ENCODE measurements at places on chromosomes 1 and 21.

DNA sequence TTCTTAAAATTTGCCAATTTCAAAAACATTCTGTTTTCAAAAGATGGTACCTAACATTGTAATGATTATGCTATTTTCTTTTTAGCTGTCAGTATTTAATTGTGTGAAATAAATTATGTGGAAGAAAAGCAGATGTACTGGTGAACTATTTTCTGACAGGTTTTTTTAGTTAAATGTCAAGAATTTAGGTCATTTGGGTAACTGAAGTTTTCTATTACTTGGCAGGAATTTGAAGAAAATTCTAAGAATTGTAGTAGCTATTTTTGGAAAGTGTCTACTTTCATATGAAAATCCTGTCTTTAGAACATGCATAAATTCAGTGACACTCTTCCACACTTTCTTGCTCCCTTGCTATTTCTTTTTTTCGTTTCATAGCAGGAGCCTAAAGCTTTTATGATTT is 28.5 kb upstream of the PTPRC start:
- DNase-seq: no peak

DNA sequence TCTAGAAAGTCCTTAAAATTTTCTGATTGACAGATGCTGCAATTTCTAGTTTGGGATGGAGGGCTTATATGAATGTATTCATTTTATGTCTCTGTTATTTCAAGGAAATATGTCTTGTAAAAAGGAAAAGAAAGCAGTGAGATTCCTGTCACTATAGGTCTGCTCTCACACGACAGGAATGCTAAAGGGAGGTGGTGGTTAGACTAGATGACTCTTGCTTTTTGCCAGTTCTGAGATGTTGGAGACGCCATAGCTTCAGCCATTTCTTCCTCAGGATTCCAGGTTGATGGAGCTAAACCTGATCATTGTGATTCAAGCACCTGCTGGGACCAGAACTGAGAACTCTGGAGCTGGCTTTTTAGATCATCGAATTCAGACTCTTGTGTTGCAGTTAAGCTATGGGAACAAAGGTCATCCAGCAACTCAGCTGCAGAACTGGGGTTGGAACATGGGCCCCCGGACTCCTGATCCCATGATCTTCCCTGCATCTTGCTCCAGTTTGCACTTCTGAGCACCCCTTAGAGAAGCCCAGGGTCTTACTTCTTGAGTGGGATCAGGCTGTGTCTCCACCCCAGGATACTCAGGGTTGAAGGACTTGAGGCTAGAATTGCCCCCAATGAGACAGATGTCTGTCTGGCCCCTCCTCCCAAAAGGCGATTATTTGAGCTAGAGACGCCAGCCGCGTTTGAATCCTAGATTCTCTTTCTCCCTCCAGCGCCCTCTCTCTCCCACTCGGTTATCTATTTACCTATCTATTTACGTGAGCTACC is 46.7 kb upstream of the FOXO6 start:
- DNase-seq: no peak

DNA sequence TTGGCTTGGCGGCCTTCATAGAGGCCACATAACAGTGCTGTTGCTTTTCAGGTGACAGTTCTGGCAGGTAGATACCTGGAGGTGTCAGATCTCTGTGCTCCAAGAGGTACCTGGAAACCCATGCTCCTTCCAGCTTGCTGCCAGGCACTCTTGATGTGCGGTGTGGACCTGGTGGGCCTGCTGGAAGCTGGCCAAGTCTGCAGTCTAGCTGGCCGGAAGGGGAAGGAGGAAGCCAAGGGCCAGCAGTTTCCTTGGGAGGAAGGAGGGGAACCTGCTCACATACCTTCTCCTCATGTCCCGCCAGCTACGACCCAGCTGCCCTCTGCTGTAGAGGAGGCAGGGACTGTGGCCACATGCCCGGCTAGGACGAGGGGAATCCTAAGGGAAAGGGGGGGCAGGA is 166.4 kb upstream of the AJAP1 start:
- no peak for DNase-seq

GRCh38 chr1:32055416-32055815 is 17.3 kb upstream of the TMEM39B start:
- no peak for DNase-seq

- DNase-seq: no peak
Observed at GRCh38 chr1:66375125-66375524, 158.8 kb upstream of the SGIP1 start.

- peak; percentile 3 for DNase-seq
Observed at GRCh38 chr1:157087030-157087429, 12.6 kb downstream of the ETV3L start.

DNA sequence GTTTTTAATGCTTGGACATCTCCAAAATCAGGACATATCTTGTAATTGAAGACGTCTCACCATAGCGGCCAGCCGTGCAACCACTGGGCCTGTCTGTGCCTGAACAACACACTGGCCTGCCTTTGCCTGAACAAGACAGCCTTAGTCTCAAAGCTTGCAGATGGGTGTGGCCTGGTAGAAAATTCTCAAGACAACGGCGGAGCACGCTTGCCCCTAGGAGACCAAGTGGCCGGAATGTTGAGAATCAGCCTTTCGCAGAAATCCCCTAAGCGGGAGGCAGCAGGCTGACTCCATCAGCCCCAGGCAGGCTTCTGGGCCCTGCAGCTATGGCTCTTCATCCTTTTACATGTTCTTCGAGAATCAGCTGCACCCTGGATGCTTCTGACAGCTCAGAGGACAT is 98.0 kb upstream of the C1orf174 start:
- no peak for DNase-seq

DNA sequence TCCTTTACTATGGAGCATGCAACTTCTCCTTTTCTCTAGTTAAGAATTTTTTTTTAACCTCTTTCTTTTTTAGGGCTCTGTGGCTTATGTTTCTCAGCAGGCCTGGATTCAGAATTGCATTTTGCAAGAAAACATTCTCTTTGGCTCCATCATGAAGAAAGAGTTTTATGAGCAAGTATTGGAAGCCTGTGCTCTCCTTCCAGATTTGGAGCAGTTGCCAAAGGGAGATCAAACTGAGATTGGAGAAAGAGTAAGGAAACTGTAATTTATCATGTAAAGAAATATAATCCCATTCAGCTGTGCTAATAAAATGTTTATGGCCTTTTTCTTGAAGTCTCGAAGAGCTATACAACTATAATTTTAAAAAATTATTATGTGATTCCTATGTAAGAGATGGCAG is 70.1 kb downstream of the HSPA13 start:
- DNase-seq: no peak

DNA sequence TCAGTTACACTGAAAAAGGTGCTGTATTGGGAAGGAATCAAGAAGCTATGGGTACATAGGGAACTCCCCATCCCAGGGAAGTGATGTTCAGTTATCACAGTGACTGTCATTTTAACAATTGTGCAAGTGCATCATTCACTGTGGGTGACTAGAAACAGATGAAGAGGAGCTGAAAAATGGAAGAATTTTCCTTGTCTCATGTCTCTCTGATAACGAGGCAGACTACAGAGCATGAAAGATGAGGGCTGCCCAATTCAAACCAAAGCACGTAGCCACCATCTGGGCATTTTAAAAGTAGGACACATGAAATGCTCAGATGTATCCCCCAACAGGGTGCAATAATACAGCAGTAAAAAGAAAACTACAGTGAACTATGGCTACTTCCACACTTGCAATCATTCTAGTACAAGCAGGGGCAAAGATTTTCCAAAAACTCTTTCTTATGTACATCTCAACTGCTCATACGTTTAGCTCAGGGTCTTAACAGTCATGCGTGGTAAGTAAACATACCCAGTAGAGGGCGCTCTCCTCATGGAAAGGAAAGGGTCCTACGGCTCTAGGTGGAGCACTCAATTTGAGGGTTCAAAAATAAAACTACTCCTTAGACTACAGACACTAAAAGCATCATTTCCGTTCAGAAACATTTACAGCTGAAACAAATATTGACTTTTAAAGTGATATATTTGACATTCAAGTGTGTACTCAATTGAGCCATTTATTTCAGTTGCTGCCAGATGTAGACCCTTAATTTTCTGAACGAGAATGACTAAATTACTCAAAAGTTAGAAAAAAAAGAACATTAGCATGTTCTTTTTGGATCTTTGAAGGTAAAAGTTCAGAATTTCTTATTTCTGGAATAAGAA is 143.2 kb downstream of the KCTD3 start:
- DNase-seq: no peak

DNA sequence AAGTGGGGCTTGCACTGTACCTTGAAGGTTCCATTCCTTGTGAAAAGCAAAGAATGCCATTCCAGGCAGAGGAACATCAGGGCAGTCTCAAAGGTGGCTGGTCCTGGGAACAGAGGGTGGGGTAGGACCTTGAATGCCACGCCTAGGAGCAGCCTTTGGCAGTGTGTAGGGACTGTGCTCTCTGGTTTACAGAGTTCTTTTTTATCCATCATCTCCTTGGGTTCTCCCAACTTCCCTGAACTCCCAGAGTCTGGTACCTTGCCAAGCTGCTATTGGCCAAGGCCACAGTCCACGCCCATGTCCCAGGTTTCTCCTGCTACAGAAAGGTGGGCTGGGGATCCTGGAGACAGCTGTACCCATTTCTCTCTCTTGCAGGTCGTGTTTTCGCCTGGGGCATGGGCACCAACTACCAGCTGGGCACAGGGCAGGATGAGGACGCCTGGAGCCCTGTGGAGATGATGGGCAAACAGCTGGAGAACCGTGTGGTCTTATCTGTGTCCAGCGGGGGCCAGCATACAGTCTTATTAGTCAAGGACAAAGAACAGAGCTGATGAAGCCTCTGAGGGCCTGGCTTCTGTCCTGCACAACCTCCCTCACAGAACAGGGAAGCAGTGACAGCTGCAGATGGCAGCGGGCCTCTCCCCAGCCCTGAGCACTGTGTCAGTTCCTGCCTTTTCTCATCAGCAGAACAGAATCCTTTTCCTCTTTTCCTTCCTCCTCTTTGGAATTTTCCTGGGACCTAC is 15.3 kb upstream of the TRNAU1AP start:
- no peak for DNase-seq

DNA sequence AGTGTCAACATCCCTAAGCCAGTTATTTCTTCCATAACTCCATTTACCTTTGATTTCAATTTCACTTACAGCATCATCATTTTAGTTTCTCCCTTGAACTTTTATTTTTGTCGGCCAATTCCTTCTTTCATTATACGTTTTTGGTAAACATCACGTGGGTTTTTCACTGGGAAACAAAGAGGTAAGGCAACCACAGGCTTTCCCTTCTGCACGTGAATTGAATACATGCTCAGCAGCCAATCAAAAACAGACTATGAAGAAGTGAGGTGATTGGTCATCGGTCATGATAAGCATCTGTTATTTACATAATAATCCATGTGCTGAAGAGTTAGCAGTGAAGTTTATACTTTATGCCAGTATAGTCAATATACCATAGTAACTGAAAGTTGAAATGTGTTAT is 98.7 kb downstream of the NCAM2 start:
- no peak for DNase-seq

GRCh38 chr1:194903524-194903923 is 1704.7 kb downstream of the KCNT2 start:
- DNase-seq: no peak

DNA sequence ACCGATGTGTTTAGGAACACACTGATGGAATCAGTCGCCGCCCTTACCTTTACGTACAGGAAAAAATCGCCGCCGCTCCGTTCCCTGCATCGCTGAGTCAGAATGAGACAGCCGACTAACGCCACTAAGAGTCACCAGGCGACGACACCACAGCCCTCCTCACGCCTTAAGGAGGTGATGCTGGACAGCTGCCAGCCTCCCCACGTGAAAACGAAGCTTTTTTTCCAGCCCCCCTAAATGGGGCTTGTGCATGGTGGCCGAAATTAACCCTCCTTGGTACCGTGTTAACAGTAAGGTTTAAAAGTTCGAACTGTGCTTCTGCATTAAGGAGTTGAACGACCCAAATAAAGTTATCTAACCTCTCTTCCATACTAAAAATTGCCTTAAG is 511 bp downstream of the DNTTIP2 start:
- peak; percentile 31 for DNase-seq

- no peak for DNase-seq
Observed at GRCh38 chr21:38712664-38713063, 93.1 kb upstream of the ETS2 start.

- no peak for DNase-seq
Observed at GRCh38 chr1:1318777-1319645, 5.4 kb downstream of the INTS11 start.

DNA sequence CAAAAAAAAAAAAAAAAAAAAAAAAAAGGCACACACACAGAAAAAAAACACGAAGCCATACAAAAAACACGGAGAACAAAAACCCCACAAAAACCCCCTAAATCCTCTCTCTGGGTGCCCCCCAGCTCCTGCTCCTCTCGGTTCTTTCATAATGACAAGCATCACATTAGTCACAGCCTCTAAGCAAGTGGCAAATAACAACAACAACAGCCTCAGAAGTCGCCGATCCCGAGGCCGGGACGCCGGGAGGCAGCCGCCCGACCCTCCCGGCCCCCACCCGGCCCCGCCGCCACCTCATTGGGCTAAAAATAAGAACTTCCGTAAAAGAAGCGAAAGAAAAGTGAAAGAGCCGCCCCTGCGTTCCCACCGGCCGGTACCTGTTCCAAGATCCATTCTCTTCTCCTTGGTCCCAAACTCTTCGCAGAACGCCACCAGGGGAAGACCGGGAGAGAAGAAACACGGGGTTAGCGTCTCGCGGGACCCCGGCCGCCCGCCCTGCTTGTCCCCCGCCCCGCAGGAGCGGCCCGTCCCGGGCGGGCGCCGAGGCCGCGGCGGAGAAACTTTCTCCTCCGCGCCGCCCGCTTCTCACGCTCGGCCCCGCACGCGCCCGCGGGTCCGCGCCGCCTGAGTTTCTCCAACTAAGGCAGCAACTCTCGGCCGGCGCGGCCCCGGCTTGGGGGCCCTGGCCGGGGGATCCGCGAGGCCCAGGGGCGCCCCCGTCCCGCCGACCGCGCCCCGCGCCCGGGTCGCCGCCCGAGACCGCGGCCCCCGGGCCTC is 102.8 kb downstream of the CASZ1 start:
- DNase-seq: peak; percentile 48

DNA sequence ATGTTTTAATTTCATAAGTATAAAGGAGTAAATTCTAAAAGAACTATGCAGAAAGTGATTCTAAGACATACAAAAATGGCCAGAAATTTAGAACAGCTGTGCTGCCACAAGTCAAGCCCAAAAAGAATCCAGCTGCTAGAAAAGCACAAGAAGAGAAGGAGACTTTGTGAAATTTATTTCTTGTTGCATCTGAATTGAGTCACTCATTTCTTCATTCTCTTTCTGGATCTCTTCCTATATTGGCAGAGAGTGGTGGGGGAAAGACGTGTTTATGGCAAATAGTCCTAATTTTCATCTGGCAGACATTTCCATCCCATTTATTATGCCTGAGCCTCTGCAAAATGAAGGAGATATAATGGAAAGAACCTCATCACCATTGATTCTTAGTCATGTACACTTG is 139.6 kb upstream of the CTTNBP2NL start:
- DNase-seq: no peak

DNA sequence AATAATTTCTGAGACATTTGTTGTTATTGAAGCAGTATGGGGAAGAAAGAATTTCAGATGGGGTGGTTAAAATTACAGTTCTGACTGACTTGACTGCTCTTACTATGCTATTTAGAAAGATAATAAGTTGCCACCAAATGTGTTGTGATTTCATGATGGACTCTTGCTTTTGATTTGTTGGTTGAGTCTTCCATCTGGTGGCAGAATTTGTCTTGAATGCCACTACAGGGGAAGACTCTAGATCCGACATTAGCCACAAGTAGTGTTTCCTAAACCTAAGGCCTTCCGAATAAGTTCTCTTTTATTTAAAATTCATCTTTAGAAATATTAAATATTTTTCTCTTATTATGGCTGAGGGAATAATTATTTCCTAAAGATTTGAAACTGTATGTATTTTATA is 190.9 kb upstream of the ADGRL4 start:
- no peak for DNase-seq

- no peak for DNase-seq
Observed at GRCh38 chr1:36365381-36365780, 20.3 kb downstream of the STK40 start.

Measured in femur (tissue), 1 donor.